Activated CD4-positive, alpha-beta T cell treated with anti-CD3 and anti-CD28 coated beads for 24 hours (primary cell): ENCODE measurements at places on chromosomes 1 and 21.

DNA sequence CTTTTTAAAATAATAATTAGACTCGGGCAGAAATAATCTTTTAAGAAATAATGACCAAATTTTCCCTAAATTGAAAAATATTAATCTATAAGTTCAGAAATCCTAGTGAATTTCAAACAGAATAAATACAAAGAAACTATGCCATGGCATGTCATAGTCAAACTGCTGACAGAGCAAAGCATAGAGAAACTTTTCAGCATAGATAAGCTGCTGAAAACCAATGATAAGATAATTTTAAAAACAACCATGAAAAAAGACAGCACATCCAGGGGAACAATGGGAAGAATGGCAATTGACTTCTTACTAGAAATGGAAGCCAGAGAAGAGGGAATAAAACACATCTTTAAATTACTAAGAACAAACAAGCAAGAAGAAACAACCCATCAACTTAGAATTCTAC, 19.8 kb downstream of the CD1D start:
- no peak for DNase-seq

GRCh38 chr1:62415687-62416086, 21.2 kb upstream of the USP1 start:
- DNase-seq, result no peak

DNA sequence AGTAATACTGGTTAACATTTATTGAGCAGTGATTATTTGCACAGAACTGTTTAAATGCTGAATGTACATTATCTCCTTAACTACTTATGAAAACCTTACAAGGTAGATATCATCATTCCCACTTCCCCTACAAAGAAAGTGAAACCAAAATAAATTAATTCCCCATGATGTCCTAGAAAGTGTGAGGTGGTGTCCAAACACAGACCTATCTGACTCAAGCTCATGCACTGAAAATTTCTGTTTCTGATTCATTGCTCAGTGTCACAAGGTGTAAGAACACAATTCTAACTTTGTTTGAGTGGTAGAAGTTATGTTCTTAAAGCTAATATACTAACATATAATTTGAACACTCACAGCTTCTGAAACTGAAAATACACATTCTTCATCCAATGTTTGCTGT, 178.7 kb downstream of the MRPL39 start:
- DNase-seq, result no peak

DNA sequence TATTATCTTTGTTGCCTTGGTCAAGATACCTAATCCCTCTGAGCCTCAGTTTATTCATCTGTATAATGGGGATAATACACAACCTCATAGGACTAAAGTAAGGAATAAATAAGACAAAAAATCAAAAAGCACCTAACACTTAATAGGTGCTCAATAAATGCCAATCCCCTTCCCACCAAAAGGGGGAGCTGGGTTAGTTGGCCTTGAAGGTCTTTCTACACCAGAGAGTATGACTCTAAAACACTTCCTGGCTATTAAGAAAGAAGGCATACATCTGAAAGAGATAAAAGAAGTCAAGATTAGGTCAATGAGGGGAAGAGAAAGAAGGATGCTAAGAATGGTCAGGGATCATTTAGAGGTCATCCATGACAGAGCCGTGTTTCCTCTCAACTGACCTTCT, 11.1 kb downstream of the VSIG8 start:
- no peak for DNase-seq

DNA sequence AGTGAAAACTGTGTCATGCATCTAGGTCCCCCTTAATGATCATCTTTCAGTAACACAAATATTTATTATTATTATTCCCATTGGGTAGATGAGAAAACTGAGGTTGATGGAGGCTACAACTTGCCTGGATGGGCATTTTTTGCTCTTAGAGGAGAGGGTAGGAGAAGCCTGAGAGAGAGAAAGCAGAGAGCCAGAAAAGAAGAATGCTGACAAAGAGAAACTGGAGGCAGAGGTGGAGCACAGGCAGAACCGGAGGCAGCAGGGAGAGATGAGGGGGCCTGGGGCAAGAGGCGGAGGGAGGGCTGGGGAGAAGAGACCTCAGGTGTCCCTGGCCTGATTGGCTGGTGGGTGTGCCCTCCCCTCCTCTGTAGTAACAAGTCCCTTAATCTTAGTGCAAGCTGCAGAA, 4.1 kb downstream of the BLACAT1 start:
- no peak for DNase-seq

GRCh38 chr1:44613941-44614340, 60.3 kb downstream of the TMEM53 start:
- DNase-seq, result no peak

DNA sequence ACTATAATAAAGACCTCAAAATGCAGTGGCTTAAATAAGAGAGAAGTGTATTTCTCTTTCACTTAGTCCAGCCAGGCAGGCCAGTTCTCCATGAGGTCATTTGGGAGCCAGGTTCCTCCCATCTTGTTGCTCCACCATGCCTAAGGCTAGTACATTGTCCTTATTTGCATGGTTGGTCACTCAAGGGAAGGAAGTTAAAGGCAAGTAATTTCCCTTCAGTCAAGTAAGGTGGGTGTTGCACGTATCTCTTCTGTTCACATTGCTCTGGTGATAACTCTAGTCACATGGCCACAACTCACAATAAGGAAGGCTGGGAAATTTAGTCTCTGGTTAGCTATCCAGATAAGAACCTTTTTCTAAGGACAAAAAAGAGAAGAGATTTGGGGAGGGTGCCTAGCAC, 27.2 kb upstream of the TADA1 start:
- DNase-seq, result no peak

GRCh38 chr1:17539477-17540254, at the start of gene ARHGEF10L:
TSS of gene ARHGEF10L (plus strand) at chr1:17539698. CDS start at chr1:17580596, 40,898 bp downstream.
- DNase-seq, result no peak

DNA sequence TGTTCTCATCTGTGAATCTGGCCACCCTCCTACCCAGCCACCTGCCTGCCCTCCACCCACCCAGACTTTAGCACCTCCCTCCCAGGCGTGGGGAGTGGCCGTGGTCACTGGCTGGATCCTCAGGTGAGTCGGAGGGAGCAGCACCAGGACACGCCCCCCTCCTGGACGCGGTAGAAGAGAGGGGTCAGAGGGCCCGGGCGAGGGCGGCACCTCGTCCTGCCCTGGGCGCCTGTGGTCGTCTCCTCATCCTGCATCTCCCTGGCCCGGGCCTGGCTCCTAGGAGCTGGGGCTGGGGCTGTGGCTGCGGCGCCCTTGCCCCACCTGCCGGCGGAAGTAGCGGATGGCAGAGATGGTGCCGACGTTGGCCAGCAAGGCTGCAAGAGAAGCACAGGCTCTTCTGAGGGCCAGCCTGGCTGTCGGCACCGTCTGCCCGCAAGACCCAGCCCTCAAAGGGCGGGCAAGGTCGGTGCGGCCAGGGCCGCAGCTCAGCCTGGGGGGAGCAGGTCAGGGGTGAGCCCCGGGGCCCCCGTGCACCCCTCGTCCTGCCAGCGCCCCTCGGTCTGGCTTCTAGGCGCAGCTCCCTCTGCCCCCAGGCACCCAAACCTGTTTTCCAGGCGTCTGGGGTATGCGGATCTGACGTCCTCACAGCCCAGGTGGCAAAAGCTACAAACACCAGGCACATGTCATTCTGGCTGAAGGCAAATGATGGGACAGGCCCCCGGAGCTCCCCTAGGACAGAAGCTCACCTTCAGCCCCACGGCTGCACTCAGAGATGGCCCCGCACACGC, 5.8 kb downstream of the PERM1 start:
- DNase-seq, result peak; percentile 49
